ENCODE measurements at places on chromosomes 3 and 15.

DNA sequence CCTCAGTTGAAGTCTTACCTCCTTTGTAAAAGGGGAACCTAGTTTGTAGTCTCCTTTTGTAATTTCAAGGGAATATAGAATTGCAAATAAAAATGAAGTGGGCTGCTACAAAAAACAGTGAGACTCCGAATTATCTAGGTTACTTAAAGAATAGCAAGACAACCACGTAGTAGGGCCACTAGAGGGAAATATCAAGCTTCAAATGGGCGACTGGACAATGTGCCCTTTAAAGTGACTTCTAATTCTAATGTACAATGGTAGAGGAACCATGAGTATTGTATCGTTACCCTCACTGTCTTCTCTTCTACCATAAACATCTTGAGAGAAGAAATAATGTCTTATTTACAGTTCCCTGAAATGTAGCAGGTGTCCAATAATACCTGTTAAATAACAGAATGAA lies 56.3 kb downstream of the TP63 start:
- DNase-seq, result no peak

DNA sequence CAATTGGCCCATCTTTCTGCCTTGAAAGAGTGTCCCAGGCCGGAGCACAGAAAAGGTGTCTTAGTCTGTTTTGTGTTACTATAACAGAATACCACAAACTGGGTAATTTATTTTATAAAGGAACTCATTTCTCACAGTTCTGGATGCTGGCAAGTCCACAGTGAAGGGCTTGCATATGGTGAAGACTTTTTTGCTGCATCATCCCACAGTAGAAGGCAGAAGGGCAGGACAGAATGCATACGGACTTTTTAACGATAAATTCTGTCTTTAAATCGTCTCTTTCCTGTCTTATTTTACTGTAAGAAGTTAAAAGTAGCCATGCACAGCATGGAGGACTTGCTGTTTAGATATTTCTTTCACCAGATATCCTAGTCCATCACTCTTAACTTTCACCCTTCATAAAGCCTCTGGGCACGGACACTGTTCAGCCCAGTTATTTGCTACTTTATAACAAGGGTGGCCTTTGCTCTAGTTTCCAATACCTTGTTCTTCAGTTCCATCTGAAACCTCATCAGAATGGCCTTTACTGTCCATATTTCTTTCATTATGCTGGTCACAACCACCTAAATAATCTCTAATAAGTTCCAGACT lies 10.3 kb upstream of the EIF1B start:
- DNase-seq, result no peak

GRCh38 chr3:69776920-69777581 lies 37.8 kb downstream of the MITF start:
- DNase-seq, result no peak

DNA sequence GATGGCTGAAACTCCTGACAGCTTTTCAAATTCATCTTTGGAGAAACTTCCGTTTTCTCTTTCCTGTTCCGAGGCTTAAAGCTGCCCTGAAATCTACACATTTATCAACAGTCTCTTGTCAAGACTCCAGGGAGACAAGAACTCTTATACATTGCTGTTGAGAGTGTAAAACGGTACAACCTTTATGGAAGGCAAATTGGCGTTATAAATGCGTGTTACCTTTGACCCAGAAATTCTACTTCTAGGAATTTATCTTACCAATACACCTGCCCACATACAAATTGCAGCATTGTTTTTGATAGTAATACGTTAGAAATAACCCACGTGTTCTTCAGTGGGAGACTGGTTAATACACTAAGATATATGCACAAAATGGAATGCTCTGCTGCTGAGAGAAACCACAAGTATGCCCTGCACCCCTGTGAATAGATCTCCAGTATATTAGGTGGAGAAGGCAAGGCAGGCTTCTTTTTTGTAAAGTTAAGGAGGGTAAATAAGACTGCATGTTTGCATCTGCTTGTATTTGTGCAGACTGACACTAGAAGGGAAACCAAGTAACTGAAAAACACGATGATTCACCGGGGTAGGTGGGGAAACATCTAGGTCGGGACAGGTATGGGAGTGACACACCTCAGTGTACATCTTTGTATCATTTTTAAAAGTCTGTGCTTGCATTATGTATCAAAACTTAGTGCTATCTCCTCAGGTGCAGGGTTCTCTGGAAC lies 97.5 kb downstream of the IGF1R start:
- DNase-seq, result no peak

DNA sequence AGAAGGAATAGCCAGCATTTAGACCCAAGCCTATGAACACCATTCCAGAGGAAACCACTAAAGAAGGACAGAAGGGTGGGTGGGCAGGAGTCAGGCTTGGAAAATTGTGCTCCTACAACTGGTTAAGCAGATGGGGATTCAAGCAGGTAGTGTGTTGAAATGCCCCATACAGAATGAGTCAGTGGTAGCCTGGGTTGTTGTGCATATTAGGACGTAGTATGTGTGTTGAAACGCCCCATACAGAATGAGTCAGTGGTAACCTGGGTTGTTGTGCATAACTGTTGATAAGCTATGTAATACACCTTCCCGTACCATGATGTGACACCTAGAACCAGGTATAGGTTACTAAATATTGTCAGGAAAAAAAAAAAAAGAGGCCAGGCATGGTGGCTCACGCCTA lies 34.0 kb downstream of the MINDY4B start:
- DNase-seq, result no peak

GRCh38 chr3:156207802-156208685 lies 87.7 kb downstream of the KCNAB1 start:
- DNase-seq, result no peak

GRCh38 chr15:84863565-84864443 lies 20.7 kb upstream of the SLC28A1 start:
- no peak for DNase-seq

DNA sequence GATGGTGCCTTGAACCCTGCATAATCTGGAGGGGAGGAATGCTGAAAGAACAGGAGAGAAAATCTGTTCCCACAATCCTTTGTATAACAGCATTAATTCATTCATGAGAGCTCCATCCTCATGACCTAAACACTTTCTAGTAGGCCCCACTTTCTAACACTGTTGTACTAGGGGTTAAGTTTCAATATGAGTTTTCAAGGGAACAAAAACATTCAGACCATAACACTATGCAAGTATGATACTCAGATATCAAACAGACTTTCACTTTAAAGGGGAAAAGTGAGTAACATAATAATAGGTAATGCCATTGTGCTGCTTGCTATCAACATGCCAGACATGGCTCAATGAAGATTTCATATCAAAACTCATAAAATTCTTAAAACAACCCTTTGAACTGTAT lies 32.4 kb upstream of the PLSCR2 start:
- DNase-seq, result no peak

DNA sequence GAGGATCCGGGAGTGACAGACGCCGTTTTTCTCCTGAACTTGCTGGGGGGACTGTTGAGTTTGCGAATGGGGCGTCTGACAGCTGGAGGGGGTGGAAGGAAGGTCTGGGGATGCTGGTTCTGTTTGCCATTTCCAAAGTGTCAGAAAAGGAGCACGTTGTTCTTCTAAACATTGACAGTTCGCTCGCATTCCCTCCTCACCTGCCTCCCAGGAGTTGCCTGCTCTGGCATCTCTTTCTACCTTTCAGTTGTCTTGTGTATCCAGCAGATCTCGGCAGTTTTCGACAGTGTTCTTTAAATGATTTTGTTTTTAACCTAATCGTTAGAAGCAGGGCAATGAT lies 829 bp downstream of the SELENOT start:
- no peak for DNase-seq

DNA sequence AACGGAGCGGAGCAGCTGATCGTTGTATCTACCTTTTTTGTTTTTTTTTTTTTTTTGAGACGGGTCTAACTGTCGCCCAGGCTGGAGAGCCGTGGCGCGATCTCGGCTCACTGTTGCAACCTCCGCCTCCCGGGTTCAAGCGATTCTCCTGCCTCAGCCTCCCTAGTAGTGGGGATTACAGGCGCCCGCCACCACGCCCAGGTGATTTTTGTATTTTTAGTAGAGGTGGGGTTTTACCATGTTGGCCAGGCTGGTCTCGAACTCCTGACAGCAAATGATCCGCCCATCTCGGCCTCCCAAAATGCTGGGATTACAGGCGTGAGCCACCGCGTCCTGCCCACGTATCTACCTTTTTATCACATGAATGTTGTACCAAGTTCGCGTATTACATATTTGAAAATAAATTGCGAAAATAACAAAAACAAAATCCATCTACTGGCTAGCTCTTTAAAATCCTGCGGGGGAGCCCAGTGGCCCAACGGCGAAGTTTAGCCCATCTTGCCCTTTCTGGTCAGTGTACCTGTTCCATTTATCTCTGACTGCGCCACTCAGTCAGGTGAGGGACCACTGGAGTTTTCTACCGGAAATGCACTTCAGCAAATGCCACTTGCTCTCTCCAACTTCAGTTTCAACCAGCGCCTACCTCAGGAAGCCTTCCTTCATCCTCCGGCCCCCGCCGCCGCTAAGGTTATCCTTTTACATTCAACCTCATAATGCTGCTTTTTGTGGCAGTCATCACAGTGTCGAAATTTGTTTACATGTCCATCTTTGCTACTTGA lies 1.2 kb upstream of the EIF3J start:
- DNase-seq, result no peak

- DNase-seq, result no peak
Measured at GRCh38 chr3:43198791-43199644, 87.3 kb upstream of the SNRK start.

DNA sequence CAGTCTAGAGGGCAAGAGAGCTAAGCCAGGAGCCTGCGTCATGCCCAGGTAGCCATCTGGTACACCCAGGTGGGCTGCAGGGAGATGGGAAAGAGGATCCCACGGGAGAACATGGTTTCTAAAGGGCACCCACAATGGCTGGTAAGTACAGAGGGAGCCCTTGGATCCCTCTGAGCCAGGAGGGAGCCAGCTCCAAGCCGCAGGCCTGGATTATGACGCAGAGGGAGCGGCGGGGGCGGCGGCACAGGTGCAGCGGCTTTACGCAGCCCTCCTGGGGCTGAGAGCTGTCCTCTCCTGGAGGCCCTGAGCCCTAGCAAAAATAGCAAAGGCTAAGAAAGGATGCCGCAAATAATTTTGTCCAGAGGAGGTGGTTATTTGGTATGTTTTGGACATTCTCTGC lies 2.8 kb downstream of the CAV3 start:
- no peak for DNase-seq

DNA sequence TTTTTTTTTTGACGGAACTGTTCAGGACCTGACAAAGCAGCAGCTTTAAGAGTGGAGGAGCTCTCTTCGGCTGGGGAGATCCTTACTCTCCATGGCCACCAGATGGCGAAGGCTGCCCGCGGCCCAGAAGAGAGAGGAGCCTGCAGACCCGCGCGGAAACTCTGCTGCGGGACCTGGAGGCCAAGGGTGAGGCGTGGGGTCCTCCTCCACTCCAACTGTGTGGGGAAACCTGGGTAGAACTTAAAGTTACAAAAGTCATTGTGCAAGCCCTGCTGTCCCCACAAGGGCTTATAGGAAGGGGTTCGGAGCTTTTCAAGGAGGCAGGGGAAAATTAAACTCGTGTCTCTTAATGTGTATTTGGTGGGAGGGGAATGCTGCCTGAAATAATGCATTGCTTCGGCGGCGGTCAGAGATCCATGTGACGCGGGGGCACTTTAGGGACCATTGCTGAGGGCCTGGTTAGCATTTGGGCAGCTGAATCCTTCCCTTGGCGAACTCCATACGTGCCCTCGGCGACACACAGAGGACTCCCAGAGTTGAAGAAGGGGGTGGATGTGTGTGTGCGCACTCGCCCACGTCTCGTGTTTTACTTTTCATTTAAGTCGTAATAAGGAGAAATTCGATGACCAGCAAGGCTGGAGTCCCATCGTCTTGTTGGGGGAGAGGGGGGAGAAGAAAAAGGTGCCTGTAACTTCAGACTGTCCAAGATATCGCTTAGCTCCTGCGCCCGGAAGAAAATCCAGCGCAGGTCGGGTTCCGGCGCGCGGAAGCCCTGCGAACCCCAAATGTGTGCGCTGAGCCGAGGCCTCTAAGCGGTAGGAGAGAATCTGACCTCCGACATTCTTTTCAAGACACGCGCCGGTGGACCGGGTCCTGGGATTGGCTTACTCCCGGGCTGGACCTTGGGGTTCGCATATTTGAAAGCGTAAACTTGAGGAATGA lies 9.7 kb downstream of the EOMES start:
- no peak for DNase-seq

DNA sequence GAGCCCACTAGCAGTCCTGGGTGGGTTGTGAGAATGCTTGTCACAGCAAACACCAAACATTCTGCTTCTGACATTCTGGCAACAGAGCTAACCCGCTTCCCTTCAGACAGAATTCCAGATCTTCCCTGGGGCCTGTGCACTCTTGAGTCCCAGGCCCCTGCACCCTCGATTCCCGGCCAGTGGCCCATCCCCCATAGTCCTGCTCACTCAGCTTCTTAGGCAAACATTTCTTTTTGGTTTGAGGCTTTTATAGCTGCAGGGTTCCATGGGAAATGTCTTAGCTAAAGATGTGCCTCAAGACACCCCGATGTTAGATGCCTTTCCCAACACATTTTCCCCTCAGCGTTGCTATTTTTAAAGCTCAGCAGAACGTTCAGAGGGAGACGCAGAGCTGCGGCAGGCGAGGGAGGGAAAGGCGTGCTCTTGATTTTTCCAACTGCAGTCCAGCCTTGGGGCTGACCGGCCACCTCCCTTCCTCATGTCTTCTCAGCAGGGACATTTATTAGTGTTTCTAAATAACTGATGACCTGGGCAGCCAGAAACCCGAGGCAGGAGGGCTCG lies 35.2 kb downstream of the ABTB1 start:
- no peak for DNase-seq

- DNase-seq, result no peak
Measured at GRCh38 chr3:143135150-143135549, 15.6 kb downstream of the CHST2 start.

DNA sequence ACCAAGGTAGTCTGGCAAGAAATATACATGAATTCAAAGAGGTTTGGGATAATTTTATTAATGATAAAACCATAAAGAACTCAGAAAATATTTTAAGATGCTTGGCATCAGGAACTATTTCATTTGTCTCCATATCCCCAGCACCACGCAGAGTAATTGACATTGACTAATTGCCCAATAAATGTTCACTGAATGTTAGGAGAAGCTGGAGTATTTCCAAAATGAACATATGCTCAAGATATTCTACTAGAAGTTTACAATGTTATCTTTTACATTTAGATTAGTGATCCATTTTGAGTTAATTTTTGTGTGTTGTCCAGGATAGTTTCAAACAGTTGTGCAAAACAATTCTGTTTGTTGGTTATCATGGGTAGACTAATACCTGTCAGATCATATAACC lies 298.8 kb upstream of the CTDSPL start:
- DNase-seq, result no peak

DNA sequence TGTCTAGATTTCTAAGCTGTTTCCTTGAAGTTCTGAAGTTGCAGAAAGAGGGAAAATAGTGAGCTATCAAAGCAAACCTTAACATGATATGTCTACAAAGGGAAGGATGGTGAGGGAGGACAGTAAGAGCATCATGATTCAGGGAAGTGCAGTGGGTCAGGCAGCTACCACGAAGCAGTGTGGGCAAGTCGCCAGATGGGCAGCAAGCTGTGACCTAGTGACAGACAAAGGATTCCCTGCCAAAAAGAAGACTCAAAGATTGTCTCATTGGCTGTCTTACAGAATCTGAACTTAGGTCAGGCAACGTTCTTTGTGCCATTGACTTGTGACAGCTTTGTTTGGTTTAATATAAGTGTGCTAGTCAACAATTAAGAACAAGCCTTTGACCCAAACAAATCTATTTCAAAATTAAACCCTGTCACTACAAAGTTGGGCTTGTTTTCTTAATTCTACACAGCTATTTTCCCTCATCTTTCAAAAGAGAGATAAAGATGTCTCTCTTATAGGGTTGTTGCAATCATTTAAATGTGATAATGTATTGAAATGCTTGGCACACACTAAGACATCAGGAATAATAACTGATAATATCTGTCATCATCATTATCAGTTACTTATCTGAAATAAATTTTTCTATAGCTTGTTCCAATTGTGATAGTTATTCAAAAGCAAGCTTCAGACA lies 153.3 kb downstream of the ECT2 start:
- no peak for DNase-seq

All from GM12878 (cell line).